ENCODE measurements at places on chromosomes 6 and 20.

DNA sequence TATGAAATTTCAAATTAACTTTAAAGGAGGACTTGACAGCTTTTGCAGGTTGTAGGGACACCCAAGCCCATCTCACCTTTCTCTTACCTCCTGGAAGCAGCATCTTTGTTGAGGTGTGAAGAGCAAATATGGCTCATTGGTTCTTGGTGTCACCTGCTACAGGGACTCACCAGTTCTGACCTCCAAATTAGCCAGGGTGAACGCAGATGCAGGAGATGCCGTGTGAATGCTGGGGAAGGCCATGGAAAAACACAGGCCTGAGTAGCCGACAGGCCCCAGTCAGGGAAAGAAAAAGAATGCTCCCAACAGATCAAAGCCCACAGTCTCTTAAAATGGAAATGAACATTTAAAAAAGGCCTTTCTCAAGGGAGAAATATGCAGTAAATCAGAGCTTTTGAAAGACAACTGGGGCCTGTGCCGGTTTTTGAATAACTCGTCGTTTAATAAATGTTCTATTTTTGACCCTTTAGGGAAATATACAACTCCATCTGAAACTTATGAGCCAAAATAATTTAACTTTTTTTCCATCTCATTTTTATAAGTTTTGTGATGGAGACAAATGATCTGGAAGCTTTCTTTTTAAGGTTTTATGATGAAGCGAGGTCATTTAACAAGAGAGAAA is 167.5 kb downstream of the CD83 start:
- DNase-seq: no peak

GRCh38 chr6:40791004-40791403 is 203.8 kb upstream of the LRFN2 start:
- no peak for DNase-seq

GRCh38 chr20:63362436-63363009 is 1.4 kb upstream of the CHRNA4 start:
- DNase-seq: no peak

- no peak for DNase-seq
Observed at GRCh38 chr6:50272611-50273010, 222.9 kb upstream of the DEFB112 start.

DNA sequence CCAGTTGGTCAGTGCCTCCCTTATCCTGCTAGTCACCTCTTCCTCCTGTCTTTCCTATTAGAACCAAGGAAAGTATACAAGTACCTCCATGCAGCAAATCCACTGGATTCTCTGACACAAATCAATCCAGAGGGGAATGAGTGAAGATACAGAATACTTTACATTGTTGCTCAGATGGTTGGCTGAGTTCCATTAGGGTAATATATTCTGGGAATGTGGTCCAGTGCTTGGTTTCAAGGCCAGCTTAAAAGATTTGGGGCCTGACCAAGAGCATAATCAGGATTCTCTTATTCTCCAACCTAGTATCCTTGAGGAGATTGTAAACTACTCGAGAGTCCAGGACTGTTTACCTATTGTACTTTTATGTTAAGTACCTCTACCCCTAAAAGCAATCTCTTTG is 23.0 kb downstream of the CARMIL1 start:
- DNase-seq: no peak

- DNase-seq: no peak
Observed at GRCh38 chr20:41218466-41218865, 81.1 kb downstream of the PLCG1 start.

GRCh38 chr20:15319439-15319838 is 982.0 kb upstream of the FLRT3 start:
- no peak for DNase-seq

DNA sequence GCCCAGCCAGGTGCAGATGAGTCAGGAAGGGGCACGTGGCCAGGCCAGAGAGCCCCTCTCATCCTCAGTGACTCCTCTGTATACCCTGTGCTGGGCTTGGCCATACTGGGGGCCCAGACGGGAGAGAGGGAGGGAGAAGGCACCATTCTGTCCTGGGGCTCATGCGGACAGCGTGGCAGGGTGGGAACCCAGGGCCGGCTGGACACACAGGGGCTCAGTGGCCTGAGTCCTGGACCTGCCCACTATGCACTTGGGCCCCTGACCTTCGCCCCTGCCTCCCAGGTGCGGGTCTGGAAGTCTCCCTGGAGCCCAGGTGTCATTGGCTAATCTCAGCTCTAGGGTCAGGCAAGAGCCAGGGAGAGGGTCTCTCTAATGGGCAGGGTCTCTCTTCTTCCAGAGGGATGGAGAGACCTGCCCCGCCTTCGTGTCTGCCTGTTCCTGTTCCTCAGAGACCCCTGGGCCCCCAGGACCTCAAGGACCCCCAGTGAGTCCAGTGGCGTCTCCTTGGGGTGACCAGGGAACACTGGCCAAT is 27.7 kb downstream of the COL20A1 start:
- DNase-seq: no peak

DNA sequence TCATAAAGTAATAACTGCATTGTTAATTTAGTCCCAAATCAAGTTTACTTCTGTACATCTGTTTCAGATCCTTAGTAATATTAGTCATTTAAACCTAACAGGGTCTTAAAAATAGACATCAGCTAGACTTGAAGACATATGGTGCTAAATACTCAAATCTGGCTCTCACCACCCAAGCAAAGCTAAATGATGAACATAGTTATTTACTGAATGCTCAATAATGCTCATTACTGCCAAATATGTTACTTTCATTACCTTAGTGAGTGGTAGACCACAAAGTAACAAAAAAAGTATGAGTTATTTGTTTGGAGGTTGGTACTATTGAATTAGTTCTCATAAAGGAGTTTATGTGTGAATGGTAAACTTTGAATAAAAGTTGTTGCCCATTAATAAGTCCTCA is 502.1 kb downstream of the PKHD1 start:
- DNase-seq: no peak

- no peak for DNase-seq
Observed at GRCh38 chr6:53250176-53251032, 98.3 kb downstream of the ELOVL5 start.

- DNase-seq: no peak
Observed at GRCh38 chr20:45279992-45280391, 25.6 kb upstream of the SLPI start.

GRCh38 chr6:128065072-128065471 is 164.2 kb upstream of the THEMIS start:
- DNase-seq: no peak

GRCh38 chr6:129186988-129187387 is 304.1 kb downstream of the LAMA2 start:
- DNase-seq: no peak

DNA sequence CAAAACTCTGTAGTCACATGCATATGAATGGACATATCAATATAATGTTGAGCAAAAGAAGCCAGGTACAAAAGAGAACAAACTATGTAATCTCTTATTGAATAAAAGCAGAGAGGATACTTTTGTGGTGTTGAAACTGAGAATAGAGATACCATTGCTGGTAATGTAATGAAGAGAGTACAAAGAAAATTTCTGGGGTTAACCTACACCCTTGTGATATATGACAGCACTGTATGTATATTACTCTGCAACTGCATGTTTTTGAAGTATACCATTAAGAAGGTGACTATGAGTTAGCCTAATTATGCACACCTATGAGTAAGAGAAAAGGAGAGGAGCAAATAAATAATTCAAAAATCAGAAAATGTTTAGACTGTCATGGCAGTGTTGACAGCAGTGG is 268.8 kb upstream of the DEFB112 start:
- DNase-seq: no peak

DNA sequence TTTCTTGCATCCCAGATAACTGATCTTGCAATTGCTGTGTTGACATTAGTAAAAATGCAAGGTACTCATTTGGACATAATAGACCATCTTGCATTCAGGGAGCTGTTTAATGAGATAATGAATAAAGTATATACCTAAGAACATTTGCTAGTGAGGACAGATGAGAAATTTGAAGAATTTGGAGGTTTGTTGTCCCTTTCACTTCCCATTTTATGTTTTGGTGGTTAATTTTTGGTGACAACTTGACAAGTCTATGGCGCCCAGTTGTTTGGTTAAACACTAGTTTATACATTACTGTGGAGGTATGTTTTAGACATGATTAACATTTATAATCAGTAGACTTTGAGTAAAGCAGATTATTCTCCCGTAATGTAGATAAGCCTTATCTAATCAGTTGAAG is 300.2 kb upstream of the SYNCRIP start:
- DNase-seq: no peak

DNA sequence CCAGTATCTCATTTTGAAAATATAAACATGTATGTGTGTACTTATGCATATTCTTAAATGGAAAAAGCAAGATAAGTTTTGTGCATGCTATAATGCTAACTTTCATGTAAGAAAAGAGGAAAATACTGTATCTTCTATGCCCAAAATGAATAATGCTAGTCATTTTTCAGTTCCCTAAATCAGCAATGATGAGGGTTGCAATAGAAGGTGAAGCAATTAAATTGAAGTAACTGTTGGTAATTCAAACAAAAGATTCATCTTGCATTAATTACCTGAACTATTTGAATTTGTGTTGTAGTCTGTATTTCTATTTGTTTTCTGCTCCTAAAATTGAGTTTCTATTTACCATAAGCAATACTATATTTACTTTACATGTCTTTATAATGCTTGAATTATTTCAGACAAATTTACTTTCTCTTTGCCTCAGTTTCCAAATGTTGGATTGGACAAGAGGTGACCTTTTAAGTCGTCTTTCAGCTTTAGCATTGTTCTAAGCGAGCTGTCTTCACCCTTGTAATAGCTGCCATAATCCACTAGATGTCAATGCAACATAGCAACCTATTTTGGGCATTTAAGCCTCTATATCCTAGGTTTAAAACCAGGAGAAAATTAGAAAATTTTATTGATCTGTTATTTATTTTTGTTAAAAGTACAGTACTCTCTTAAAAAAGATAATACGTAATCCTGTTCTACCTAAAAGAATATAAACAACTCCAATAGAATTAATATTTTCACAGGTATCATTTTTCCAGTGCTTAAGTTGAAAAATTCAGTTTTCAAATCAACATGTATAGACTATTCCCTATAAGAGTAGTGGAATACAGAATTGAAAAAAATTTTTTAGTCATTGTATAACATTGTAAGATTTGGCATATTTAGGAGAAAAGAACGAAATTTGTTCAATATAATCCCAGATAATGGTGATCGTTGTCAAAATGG is 52.3 kb upstream of the IFNGR1 start:
- peak; percentile 52 for DNase-seq

DNA sequence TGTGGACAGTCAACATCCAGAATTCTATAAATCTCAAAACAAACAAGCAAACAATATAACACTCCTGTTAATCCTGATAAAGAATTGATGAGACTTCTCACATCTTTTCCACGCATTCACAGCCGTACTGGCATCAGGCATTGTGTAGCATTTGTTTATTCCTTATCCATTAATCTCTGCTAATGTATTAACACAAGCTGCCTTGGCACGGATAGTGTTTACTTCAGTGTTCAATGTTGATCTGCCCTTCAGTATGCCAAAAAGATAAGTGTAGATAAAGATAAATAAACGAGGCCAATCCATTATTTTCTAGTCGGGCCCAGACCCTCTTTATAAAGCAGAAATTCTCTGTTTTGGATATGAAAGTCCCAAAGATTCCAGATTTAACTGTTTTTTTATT is 16.1 kb downstream of the UFL1 start:
- no peak for DNase-seq

DNA sequence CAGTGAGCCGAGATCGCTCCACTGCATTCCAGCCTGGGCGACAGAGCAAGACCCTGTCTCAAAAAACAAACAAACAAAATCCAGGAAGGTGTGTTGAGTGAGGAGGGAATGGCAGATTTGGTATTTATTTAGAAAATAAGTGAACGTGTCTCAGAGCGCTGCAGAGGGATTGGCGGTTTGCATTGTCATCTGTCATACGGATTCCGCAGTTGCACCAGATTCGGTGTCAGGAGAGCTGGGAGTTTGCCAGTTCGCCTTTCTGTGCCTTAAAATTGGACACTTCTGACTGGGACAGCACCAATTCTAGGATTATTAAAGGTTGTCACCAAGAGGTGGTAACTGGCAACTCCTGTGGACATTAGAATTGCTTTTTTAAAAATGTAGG is 912 bp downstream of the SNRNP48 start:
- no peak for DNase-seq

GRCh38 chr6:89853068-89853467 is 23.4 kb downstream of the CASP8AP2 start:
- no peak for DNase-seq

DNA sequence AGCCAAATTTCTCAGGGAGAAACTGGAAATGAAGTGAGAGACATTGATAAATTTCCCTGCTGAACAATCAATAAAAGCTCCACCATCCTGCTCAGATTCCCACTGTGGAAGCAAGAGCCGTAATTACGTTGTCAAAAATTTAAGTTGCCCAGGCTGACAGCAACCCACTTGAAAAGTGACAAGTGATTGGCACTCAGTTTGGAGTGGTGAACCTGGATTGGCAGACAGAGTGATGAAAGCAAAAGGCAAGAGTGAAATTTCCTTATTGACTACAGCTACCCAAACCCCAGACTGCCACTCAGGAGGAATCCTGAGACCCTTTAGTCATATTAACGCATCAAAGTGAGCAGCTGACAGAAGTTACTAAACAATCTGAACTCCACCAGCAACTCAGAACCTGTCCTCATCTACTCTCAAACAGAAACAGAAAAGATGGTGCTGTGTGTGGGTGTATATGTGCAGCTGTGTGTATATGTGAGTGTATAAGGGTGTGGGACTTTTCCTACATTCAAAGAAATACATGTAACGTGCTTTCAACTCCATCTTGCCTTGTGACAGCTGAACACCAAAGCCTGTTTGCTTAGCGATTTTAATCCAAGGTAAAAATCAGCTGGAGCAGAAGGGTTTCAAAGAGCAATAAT is 157.4 kb downstream of the PKHD1 start:
- DNase-seq: no peak
